Brain (organoid and tissue), 16 donors: ENCODE measurements at places on chromosomes 3 and 15. TPM values are rescaled to one million over a fixed set of nuclear protein-coding genes. Genes with fewer than 3 reads are reported as not detected.

GRCh38 chr15:64071931-64072765, 21.5 kb downstream of the CIAO2A start:
- no peak for DNase-seq

The ALDH1A3 gene
- 1.8 TPM for polyA plus RNA-seq

GRCh38 chr15:67188551-67189218, 65.8 kb downstream of the AAGAB start:
- no peak for DNase-seq

The RBP2 gene
- polyA plus RNA-seq, result not detected

DNA sequence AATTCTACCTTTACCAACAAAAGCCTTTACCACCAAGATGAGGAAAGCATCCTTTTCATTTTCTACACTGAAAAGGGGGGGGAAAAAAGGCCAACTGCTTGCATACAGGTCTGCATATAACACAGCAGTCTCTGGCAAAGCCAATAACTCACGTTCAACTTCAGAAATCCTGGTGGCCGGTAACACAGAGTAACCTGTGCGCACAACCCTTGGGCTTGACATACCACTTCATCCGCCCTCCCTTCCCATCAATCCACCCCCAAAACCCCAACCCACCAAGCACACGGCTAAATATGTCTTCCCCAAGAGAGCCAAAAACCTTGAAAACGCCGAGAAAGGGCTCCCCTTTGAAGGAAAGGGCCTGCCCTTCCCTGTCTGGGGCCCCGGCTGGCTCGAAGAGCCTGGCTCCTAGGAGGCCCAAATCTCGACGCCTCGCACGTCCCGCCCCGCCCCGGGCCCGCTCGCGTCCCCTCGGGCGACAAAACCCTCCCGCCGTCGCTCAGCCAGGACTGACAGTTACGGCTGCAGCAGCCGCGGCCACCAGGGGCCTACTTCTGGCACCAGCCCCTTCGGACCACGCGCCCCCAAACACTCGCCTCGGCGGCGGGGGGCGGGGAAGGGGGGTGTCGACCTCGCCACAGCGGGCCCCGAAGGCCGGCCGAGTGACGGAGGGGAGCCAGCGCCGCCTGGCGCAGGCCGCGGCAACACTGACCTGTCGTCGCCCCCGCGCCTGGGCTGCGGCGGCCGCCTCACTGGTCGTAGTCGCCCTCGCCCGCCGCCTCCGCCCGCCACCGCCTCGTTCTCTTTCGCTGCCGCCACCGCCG, 835 bp downstream of the UBE3A start:
- peak; percentile 66 for DNase-seq

DNA sequence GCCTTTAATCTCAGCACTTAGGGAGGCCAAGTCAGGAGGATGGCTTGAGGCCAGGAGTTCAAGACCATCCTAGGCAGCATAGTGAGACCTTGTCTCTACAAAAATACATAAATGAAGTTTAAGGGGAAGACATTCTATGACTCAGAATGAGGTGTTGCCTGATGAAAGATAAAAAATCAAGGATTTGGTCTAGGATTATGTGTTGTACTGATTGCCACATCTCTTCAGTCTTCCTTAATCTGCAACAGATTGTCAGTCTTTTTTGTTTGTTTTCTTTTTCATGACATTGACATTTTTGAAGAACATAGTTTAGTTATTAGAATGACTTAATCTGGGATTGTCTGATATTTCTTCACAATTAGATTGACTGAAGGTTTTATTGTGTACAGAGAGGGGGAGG, 26.3 kb upstream of the DPPA4 start:
- DNase-seq, result no peak

DNA sequence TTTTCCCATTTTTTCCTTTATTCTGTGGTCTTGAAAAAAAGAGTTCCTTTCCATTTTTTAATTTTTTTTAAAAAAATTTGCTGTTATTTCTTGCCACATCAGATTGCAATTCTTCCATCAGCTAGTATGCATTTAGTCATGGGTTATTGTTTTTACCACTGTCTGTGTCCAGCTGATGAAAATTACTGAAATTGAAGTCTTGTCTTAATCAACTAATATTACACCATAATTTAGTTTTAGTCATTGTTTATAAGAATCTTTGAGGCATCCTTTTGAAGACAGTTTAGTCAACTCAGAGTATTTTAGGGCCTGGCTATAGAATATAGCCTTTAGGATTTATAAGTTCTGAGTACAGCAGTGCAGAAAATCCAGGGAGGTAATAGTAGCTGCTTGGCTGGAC, 172.1 kb downstream of the LRTM1 start:
- DNase-seq, result no peak

- no peak for DNase-seq
Observed at GRCh38 chr15:78617076-78617475, 3.7 kb downstream of the CHRNA3 start.

The SNRPN gene
- 472 TPM for polyA plus RNA-seq

DNA sequence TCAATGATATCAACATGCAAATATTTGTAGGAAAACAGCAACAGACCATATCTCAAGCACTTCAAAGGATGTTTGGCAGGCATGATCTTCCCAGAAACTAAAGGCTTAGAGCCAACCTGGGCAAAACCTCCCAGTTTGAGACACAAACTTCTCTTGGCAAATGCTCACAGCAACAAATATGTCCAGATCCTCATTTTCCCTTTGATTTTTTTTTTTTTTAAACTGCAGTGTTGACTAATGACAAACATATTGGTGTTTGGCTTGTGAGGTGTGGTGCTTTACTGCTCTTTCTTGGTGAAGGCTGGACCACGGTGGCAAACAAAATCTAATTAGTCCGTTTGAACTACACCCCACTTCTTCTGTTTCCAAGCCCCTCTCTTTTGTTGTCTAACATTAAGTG, 87.2 kb downstream of the EBLN2 start:
- DNase-seq, result no peak

DNA sequence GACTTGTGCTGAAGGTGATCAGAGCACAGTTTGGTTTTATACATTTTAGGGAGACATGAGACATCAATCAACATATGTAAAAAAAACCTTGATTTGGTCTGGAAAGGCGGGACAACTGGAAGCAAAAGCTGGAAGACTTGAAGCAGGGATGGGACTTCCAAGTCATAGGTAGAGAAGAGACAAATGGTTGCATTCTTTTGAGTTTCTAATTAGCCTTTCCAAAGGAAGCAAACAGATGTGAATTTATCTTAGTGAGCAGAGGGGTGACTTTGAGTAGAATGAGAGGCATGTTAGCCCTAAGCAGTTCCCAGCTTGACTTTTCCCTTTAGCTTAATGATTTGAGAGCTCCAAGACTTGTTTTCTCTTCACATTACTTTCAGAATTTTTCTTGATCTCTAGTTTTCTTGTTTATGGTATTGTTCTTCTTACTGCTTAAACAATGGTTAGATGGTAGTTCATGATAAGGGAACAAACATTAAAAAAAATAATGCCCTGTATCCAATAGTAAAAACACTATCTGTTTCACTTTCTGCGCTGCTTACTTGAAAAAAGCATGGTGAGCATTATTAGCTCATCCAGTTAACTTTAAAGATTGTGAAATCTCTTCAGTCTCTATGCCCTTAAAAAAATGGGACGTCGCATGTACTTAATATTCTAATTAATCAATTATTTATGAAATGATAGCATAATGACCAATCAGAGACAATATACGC, 48.5 kb upstream of the BCHE start:
- DNase-seq, result no peak

The PLA2G4D gene
- polyA plus RNA-seq, result 0.17 TPM

- DNase-seq, result no peak
Observed at GRCh38 chr3:183807209-183807728, 18.1 kb downstream of the MAP6D1 start.

- DNase-seq, result no peak
Observed at GRCh38 chr3:107641572-107642307, 119.0 kb downstream of the BBX start.

- DNase-seq, result peak; percentile 84
Observed at GRCh38 chr15:90320062-90320884, 31.8 kb upstream of the ZNF774 start.

The BCHE gene
- 2.7 TPM for polyA plus RNA-seq

The GOLGA8R gene
- not detected for polyA plus RNA-seq

The TRIM42 gene
- polyA plus RNA-seq, result not detected
